Neural progenitor cell (in vitro differentiated cells): ENCODE measurements at places on chromosomes 2 and 18. TPM values are rescaled to one million over a fixed set of nuclear protein-coding genes. Genes with fewer than 3 reads are reported as not detected.

DNA sequence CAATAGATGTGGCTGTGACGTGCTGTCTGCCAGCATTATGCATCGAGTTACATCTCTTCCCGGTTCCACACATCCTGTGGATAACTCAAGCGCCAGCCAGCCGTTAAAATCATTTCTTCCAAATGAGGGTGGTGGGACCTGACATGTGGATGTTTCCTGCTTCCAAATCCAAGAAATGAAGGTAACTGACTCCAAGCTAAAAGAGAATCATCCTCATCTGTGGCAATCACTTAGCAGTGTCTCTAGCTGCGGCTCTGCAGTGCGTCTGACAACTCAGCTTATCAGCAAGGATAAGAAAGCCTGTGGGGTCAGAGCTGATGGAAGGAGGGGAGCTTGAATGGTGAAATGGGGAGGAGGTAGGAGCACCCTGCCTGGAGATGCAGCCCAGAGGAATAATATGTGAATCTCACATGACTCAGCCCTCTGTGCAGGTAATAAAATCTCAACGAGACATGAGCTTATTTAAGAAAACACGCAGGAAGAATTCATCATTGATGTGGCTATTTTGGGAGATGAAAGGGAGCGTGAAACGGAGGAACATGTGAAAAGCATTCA lies 382.2 kb upstream of the TRIB2 start:
- H3K36me3 ChIP-seq, result no peaks in the 10 kb centered on the region
- H3K4me1 ChIP-seq, result no peaks in the 10 kb centered on the region
- H3K4me3 ChIP-seq, result no peak overlapping the region
- H3K27ac ChIP-seq, result no peak overlapping the region

DNA sequence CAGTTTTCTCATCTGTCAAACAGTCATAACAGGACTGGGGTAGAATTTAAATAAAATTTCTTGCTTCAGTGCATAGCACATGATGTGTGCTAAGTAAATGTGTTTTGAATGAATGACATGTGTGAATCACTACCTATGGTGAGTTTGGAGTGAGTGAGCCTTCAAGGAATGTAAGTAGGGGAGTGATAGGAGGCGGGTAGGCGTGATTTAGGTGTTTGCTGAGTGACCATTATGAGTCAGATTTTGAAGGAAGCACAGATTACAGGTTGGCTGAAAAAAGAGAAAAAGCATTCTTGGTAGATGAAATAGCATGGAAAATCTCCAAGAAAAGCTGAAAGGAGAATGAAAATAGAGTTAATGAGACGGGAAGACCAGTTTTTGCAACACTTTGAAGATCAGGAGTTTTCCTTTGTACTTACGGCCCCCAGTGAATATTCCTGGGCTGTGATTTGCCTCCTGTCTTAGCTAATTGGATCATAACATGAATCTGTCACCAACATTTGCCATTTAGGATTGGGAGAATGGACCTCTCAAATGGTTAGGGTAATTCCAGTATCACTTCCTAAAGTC lies 136.9 kb upstream of the GATA6 start:
- H3K4me1 ChIP-seq, result peaks cover 21% of the 10 kb centered on the region
- H3K27ac ChIP-seq, result peak overlapping the region; percentile 96
- peak overlapping the region; percentile 17 for H3K4me3 ChIP-seq
- H3K27me3 ChIP-seq, result no peaks in the 10 kb centered on the region
- no peaks in the 10 kb centered on the region for H3K36me3 ChIP-seq

DNA sequence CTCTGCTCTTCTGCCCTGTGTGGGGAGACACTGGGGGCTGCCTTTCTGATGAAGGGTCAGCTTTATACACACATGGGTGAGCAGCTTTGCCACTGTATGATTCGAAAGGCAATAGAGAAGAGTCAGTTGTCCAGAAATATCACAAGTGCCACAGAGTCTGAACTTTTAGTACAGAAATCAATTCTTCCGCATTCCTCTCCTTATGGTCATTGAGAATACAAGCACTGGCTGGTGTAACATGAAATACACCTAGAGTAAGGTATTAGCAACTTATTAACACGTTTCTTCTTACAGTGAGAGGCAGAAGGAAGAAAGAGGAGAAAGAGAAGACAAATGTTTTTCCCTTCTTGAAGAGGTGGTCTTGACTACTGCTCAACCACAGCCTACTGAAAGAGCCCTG lies 579.2 kb downstream of the ZEB2 start:
- no peak for DNase-seq

DNA sequence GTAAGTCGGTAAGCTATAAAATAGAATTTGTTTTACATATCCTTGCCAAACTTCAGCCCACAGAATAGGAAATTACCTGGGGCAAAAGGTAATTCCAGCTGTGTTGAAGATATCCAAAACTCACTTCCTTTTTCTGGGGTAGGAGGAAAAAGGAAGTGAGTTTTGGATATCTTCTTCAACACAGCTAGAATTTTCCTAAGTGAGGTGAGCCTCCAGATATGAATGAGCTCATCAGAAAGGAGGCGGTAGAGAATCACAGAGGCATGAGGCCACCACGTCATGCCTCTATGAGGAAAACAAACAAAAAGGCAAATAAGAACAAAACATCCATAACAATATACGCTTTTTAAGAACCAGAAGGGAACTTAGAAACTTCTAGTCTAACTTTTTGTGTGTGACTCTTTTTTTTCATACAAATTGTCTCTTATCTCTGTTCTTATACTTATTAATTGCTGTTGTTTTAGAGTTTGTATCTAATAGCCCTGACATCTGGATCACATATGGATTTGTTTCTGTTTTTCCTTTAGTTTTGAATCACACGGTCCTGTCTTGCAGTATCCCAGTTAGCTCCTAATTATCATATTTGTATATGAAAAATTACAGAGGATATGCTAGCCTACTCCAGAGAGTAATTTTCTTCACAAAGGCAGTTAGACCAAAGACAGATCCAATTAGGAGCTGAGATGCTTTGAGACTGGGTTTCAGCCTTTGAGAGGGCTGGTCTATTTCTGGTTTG lies 104.5 kb downstream of the RBM43 start:
- H3K4me1 ChIP-seq, result peaks cover 36% of the 10 kb centered on the region
- H3K27me3 ChIP-seq, result no peaks in the 10 kb centered on the region
- no peaks in the 10 kb centered on the region for H3K36me3 ChIP-seq

DNA sequence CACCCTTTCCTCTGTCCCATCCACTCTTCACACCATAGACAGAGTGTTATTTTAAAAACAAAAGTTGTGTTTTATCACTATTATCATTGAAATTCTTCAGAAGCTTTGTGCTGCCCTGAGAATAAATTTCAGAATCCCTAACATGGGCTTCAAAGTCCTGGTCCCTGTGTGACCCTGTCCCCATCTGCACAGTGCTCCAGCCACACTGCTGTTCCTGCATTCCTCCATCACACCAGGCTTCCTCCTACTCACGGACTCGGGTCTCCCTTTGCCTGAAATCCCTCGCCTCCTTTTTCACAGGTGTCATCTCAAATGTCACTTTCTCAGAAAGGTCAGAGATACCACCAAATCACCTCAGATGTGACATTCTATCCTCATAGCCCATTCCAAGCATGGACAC lies 8.2 kb upstream of the DTNA start:
- H3K27ac ChIP-seq, result no peak overlapping the region
- H3K4me1 ChIP-seq, result peaks cover 5% of the 10 kb centered on the region
- H3K27me3 ChIP-seq, result no peaks in the 10 kb centered on the region
- H3K36me3 ChIP-seq, result no peaks in the 10 kb centered on the region
- DNase-seq, result no peak

DNA sequence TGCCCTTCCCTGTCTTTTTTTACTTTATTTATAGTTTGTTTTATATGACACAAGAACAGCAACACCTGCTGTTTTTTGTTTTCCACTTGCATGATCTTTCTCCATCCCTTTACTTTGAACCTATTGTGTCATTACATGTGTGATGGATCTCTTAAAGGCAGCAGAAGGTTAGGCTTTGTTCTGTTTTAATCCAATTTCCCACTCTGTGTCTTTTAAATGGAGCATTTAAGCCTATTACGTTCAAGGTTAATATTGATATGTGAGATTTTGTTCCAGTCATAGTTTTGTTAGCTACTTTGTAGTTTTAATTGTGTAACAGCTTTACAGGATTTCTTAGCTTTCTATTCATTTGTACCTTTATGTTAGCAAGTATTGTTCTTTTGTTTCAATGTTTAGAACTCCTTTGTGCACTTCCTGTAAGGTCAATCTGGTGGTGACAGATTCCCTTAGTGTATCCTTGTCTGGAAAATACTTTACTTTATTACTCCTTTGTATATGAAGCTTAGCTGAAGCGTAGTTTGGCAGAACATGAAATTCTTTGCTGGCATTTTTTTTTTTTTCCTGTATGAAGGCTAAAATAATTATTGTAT lies 1443.0 kb upstream of the LRRTM1 start:
- peak; percentile 27 for DNase-seq
- no peaks in the 10 kb centered on the region for H3K36me3 ChIP-seq
- H3K27ac ChIP-seq, result no peak overlapping the region
- H3K4me3 ChIP-seq, result no peak overlapping the region

DNA sequence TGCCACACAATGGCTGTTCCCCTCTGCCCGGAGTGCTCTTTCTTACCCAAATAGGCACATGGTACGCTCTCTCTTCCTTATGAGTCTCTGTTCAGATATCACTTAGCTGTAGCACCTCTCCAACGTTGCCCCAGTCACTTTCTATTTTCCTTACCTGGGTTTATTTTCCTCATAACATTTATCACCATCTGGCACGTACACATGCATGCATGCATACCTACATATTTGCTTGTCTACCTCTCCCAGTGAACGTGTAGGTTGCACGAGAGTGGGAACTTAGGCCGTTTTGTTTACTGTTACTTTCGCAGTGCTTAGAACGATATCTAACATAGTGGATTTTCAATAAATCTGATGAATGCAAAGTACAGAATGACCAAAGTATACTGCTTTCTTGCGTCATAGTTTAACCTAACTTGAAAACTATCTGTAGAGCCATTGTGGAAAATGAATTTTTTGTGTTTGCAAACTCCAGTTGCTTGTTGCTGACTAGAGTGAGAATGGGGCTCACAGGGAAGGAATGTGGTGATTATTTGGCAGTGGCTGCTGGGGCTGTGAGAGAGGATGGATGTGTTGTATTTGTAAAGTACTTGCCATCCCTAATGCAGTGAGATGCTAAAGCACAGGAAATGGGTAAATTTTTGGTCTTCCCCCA lies 47.1 kb downstream of the ACSL3 start:
- DNase-seq, result no peak
- no peaks in the 10 kb centered on the region for H3K27me3 ChIP-seq
- peaks cover 23% of the 10 kb centered on the region for H3K4me1 ChIP-seq

- H3K36me3 ChIP-seq, result no peaks in the 10 kb centered on the region
- H3K4me1 ChIP-seq, result no peaks in the 10 kb centered on the region
- H3K4me3 ChIP-seq, result no peak overlapping the region
- no peak overlapping the region for H3K27ac ChIP-seq
- no peak for DNase-seq
These were observed 249.3 kb upstream of the SYT4 start for GRCh38 chr18:43526426-43527145.

- H3K36me3 ChIP-seq, result no peaks in the 10 kb centered on the region
- H3K4me3 ChIP-seq, result no peak overlapping the region
These were observed 13.6 kb downstream of the CLUL1 start for GRCh38 chr18:610214-610928.

DNA sequence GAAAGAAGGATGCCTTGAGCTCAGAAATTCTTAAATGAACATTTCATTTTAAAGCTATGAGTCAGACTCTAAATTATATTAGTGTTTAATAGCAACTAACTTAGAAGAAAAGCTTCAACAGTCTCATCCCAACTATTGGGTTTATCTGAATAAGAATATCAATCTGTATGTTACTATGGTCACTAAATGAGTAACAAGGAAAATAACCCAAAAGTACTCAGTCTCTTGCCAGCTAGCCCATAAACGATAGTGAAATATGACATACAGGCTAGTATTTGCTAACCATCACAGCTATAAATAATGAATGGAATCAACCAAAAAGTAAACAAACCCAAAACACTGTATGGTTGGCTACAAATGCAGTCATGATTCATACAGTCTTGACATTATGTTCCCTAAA lies 174.9 kb downstream of the RAB3GAP1 start:
- no peak overlapping the region for H3K27ac ChIP-seq
- no peak overlapping the region for H3K4me3 ChIP-seq
- no peaks in the 10 kb centered on the region for H3K27me3 ChIP-seq
- no peaks in the 10 kb centered on the region for H3K36me3 ChIP-seq
- no peak for DNase-seq

- no peak overlapping the region for H3K27ac ChIP-seq
- H3K4me1 ChIP-seq, result no peaks in the 10 kb centered on the region
- peak; percentile 11 for DNase-seq
- no peak overlapping the region for H3K4me3 ChIP-seq
These were observed 695.1 kb downstream of the PLCL1 start for GRCh38 chr2:198499539-198499938.

DNA sequence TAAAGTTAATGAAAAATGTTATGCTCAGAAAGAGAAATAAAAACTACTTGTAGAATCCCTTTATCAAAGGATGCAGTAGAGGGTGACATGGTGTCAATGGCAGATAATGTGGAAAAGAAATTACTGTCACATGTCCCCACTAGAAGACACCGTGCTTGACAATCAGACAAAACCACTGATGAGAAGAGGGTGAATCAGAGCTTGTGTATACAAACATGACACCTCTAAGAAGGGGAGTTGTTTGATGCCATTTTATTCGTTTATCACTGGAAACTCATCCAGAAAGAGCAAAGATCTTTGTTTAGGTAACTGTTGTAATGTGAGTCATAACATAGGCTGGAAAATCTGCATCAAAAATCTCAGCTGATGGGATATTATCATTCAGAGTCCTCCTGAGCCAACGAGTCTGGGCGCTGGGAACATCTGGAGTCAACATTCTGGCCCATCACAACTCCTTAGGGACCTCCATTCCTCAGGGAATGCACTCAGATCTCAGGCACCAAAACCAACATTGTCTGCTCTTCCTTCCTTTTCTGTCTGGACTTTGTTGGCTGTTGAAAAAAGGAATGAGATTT lies 49.5 kb upstream of the RAB12 start:
- no peaks in the 10 kb centered on the region for H3K4me1 ChIP-seq
- no peaks in the 10 kb centered on the region for H3K36me3 ChIP-seq
- no peak for DNase-seq
- no peak overlapping the region for H3K4me3 ChIP-seq
- no peaks in the 10 kb centered on the region for H3K27me3 ChIP-seq

DNA sequence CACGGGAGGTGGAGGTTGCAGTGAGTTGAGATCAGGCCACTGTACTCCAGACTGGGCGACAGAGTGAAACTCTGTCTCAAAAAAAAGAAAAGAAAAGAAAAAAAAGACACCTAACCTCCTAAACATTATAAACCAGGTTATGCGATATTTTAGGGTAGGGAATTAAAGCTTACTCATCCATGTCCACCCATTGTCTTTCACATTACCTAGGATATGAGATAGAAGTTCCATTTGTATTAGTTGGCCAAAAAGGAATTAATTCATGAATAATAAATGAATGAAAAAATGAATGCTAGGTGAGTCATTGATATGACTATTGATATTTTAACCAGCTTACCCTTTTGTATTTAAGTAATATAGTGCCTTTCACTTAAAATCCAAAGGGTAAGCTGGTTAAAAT lies 132.9 kb downstream of the FAM161A start:
- H3K27ac ChIP-seq, result no peak overlapping the region
- H3K4me1 ChIP-seq, result no peaks in the 10 kb centered on the region
- H3K4me3 ChIP-seq, result no peak overlapping the region
- H3K36me3 ChIP-seq, result no peaks in the 10 kb centered on the region

GRCh38 chr2:184154438-184154837 lies 443.9 kb upstream of the ZNF804A start:
- no peak overlapping the region for H3K4me3 ChIP-seq
- no peaks in the 10 kb centered on the region for H3K36me3 ChIP-seq
- DNase-seq, result peak; percentile 11
- H3K27ac ChIP-seq, result no peak overlapping the region
- H3K27me3 ChIP-seq, result no peaks in the 10 kb centered on the region
- no peaks in the 10 kb centered on the region for H3K4me1 ChIP-seq

- no peak overlapping the region for H3K4me3 ChIP-seq
- no peaks in the 10 kb centered on the region for H3K27me3 ChIP-seq
- no peak overlapping the region for H3K27ac ChIP-seq
- H3K36me3 ChIP-seq, result no peaks in the 10 kb centered on the region
These were observed 100.4 kb upstream of the LCLAT1 start for GRCh38 chr2:30346471-30347169.

PGAP1 gene
- total RNA-seq, result 65.5 and 107 TPM in 2 replicates
